ENCODE measurements at places on chromosomes 1 and 21. TPM values are rescaled to one million over a fixed set of nuclear protein-coding genes. Genes with fewer than 3 reads are reported as not detected.

GRCh38 chr1:63411066-63411465 is 43.6 kb downstream of the ALG6 start:
- DNase-seq, result no peak

- DNase-seq, result peak; percentile 22
These were observed 20.3 kb upstream of the SLC5A9 start for GRCh38 chr1:48202030-48202752.

The PEF1 gene
- polyA plus RNA-seq, result 108 TPM

GRCh38 chr1:231799363-231799986 is 172.9 kb downstream of the DISC1 start:
- DNase-seq, result no peak

- no peak for DNase-seq
These were observed 290.9 kb downstream of the HHIPL2 start for GRCh38 chr1:222257027-222257426.

- no peak for DNase-seq
These were observed 36.7 kb downstream of the RRP1 start for GRCh38 chr21:43825936-43826622.

DNA sequence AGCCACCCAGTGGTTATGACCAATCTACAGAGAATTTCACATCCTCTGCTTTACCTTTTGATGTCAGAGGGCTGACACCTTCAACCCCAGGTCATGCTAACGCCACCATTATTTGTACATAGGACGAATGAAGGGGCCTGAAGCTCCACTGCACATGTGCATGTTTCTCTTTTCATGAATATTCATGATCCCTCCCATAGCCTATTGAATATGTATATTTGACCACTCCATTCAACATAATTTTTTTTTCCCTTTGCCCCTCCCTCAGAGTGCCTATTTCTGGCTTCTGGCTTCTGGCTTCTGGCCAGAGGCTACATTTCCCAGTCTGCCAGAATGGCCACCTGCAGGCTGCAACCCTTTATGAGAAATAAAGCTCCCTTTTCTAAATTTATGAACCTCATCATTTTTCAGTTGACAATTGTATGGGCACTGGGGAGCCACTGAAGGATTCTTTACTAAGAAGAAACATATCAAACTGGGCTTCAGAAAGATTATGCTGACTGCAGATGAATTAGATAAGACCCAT is 406.7 kb downstream of the SIPA1L2 start:
- DNase-seq, result no peak

DNA sequence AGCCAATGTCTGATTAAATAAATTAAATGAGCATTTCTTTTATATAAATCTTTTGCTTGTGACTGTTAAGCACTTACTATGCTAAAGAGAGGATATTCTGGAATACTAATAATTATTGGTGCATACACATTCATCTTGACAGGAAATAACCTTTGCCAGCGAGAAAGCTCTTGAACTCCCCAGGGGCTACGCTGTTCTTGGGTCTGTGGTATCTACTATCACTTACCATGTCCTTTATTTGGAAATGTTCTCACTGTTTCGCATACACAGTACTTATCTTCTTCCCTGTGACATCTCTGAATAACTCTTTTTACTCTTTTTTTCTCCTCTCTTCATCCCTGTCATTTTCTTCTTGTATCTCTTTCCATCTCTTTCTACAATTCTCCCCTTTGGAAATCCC is 178.7 kb downstream of the GABPA start:
- no peak for DNase-seq

DNA sequence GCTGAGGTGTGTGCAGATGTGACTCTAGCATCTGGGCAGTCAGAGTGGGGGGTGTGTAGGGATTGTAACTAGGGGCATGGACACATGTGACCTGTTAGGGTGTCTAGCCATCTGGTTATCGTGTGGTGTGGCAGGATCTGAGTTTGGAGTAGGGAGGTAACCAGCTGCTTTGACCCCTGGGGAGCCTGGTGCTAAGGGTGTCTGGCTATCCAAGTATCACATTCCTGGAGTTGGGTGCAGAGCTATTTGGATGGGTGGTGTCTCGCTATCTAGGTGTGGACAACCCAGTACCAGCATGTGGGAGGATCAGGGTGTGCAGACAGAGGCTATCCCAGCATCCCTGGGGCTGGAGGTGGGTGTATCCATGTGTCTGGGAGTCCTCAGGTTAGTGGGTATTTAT is 4.7 kb downstream of the PTPRU start:
- no peak for DNase-seq

GRCh38 chr1:111665497-111665896 is 45.9 kb downstream of the RAP1A start:
- DNase-seq, result no peak

DNA sequence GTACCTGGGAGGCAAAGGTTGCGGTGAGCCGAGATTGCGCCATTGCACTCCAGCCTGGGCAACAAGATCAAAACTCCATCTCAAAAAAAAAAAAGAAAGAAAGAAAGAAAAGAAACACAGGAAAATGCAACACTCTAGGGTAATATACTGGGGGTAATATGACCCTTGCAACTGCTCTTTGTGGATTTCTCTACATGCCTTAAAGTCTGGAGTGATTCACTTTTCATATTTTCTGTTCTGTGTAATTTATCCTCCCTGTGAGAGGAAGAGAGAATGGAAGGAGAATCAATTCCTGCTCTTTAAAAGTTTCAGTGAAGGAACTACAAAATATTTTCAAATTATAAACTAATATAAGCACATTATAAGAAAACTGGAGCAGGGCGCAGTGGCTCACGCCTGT is 22.7 kb downstream of the RIT1 start:
- no peak for DNase-seq

DNA sequence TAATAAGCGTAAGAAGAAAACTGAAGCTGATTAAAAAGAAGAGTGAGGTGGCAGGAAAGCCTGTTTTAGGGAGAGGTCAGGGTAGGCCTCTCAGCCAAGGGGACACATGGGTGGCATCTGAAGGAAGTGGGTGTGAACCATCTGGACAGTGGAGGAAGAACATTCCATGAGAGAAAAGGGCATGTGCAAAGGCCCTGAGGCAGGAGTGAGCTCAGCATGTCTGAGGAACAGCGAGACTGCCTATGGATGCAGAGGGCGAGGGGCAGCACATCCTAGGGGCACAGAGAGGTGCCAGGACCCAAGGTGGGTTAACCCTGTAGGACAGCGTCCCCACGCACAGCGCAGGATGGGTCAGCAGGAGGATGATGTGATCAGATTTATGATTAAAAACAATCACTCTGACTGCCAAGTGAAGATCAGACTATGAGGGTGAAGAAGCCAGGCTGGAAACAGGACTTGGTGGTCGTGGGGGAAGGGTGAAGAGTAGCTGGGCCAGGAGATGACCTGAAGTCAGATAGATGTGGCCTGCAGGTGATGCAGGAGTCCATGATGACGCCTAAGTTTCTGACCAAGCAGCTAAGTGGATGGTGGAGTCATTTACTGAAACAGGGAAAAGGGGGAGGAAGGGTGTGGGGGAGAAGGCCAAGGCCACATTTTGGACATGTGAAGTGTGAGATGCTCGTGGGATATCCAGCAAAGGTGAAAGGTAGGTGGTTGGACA is 37.9 kb downstream of the PABPC4 start:
- DNase-seq, result no peak

The AADACL3 gene
- not detected for polyA plus RNA-seq

DNA sequence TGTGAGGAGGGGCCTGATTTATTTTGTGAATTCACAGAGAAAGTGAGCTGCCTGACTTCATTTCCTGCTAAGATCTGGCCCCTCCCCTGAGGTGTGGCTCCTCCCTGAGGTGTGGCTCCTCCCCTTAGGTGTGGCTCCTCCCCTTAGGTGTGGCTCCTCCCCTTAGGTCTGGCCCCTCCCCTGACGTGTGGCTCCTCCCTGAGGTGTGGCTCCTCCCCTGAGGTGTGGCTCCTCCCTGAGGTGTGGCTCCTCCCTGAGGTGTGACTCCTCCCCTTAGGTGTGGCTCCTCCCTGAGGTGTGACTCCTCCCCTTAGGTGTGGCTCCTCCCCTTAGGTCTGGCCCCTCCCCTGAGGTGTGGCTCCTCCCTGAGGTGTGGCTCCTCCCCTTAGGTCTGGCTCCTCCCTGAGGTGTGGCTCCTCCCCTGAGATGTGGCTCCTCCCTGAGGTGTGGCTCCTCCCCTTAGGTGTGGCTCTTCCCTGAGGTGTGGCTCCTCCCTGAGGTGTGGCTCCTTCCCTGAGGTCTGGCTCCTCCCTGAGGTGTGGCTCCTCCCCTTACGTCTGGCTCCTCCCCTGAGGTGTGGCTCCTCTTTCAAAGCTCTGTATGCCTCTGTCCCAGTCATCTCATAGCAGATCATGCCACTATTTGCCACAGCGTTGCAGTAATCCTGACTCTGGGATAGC is 26.9 kb upstream of the LRRC3 start:
- peak; percentile 23 for DNase-seq

- DNase-seq, result peak; percentile 78
These were observed 43.5 kb upstream of the RAB4A start for GRCh38 chr1:229227298-229227919.

The MPL gene
- polyA plus RNA-seq, result not detected

DNA sequence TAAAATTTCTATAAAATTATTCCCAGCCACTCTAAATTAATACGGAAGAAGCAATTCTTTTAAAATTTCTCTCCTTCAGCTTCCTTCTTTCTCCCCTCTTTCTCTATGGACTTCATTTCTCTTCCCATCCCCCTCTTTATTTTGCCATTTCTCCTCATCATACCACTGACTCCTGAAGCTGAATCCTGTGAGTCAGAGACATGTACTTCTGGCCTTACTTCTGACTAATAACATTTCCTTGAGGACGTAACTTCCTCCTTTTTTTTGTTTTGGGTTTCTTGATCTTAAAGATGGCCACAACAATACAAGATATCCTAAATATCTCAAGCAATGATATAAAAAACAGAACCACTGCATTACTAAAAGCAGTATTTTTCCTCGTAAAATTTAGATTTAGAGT is 63.6 kb upstream of the DENND1B start:
- DNase-seq, result no peak

The CYP4Z1 gene
- not detected for polyA plus RNA-seq

GRCh38 chr1:43954036-43954435 is 7.3 kb downstream of the IPO13 start:
- DNase-seq, result no peak

The HHIPL2 gene
- polyA plus RNA-seq, result not detected

GRCh38 chr1:67639361-67639760 is 45.6 kb upstream of the GADD45A start:
- DNase-seq, result no peak

The RGS7 gene
- polyA plus RNA-seq, result not detected

The TSPAN1 gene
- not detected for polyA plus RNA-seq

GRCh38 chr1:42949312-42950115 is 9.2 kb downstream of the SLC2A1 start:
- DNase-seq, result no peak

DNA sequence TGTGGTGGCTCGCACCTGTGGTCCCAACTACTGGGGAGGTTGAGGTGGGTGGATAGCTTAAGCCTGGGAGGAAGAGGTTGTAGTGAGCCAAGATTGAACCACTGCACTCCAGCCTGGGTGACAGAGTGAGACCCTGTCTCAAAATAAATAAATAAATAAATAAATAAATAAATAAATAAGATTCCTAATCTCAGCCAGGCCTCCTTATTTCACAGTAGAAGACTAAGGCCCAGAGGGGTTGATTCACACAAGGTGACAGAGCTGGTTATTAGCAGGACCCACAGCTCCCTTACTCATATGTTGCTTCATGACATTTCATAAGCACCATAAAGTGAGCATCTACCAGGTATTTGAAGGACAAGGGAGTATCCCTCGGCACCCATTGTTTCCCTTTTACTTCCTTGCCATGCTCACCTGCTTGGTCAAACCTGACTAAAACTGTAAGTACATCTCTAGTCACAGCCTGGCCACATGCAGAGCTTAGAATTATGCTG is 32.7 kb downstream of the ALG14 start:
- DNase-seq, result no peak

GRCh38 chr1:32205401-32206370 is at the start of gene IQCC:
Gene IQCC (plus strand): TSS chr1:32205671. CDS start chr1:32205682, 11 bp downstream.
- peak; percentile 84 for DNase-seq

DNA sequence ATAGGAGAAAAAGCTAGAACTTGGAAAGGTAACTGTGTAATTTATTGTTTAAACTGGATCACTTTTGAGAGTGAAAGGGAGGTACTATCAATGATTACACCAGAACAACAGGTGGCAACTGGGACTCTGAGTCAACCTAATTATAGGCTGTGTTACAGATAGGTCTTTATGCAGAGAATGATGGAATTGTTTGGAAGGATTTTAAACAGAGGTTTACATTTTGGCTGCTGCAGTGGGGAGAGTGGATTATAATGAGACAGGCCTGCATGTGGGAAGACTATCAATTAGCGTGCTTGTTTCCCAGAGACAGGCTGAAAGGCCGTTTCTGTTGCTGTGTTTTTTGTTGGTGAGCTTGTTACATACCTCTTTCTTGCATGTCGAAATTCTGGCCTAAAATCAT is 432.9 kb downstream of the PLA2G4A start:
- no peak for DNase-seq

The FBLIM1 gene
- not detected for polyA plus RNA-seq

The HORMAD1 gene
- not detected for polyA plus RNA-seq

The CLCA4 gene
- not detected for polyA plus RNA-seq

DNA sequence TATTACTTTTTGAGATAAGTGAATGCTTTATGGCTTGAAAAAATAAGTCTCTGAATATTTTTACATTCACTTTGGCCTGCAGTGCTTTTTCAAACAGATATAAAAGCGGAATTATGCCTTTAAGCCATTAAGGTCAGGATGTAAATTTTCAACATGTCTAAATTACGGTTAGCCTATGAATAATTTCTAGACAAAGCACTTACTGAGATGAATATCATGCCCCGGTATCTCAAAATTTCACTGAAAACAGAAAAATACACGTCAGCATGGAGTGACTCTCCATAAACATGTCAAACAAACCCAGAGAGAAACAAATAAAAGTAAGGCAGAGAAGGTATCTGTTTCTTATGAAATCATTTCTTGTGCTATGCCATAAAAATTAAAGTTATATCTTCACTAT is 853.9 kb downstream of the KCNT2 start:
- DNase-seq, result no peak

GRCh38 chr1:159838715-159839114 is 12.0 kb downstream of the SLAMF8 start:
- no peak for DNase-seq

The NMNAT1 gene
- 3.6 TPM for polyA plus RNA-seq

Measured in CD4-positive, CD25-positive, alpha-beta regulatory T cell (primary cell).